ENCODE measurements at places on chromosomes 5 and 9. TPM values are rescaled to one million over a fixed set of nuclear protein-coding genes. Genes with fewer than 3 reads are reported as not detected.

DNA sequence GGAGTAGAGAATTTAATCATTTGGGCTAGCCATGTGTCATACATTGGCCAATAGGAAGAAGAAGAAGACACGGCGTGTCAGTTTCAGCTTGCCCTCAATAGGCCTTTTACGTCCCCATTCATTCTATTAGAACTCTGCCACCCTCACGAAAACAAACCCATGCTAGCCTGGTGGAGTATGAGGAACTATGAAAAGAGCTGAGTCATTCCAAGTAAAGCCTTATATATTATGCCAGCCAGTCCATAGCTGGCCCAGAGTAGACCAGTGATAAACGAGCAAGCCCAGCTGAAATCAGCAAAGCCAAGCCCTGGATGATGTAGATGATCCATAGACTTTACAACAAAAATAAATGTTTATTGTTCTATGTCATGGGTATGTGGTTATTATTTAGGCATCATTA, 895.1 kb downstream of the TLE1 start:
- no peak overlapping the region for H3K27ac ChIP-seq
- no peak for DNase-seq
- no peak overlapping the region for H3K4me3 ChIP-seq
- H3K4me1 ChIP-seq = no peaks in the 10 kb centered on the region
- H3K36me3 ChIP-seq = no peaks in the 10 kb centered on the region
- no peaks in the 10 kb centered on the region for H3K27me3 ChIP-seq

DNA sequence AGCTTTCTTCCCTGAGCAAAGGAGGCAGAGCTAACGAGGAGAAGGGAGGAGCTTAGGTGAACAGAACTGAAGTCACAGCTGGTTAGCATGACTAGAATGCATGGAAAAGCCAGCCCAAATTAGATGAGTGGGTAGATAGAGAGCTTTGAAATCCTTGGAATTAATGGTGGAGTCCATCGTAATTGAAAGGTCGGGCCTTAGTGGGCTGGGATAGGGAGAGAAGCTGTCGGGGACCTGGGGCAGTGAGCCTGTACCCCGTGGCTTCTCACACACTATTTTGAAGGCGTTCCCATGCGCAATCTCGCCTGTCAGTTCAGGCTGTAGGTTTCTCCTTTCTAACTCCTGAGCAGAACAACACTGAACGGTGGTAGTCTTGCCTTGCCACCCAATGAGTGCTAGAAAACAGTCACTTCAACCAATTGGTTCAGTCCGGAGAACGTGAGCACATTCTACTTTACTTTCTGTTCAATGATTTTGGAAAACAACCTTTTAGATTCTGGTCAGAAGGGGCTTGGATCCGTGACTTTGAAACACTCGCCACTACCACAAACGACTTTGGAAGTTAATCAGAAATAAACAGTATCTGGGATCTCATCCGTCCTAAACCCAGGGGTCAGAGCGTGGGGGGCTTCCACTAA, 655 bp upstream of the RAI14 start:
- no peaks in the 10 kb centered on the region for H3K36me3 ChIP-seq
- peaks cover 6% of the 10 kb centered on the region for H3K4me1 ChIP-seq
- DNase-seq = peak; percentile 62

- no peak overlapping the region for H3K27ac ChIP-seq
- H3K4me3 ChIP-seq = no peak overlapping the region
- H3K36me3 ChIP-seq = no peaks in the 10 kb centered on the region
- no peaks in the 10 kb centered on the region for H3K4me1 ChIP-seq
- no peak for DNase-seq
Observed at GRCh38 chr9:126642839-126643238, 29.1 kb downstream of the LMX1B start.

MARVELD2 gene
- 51.0 TPM for total RNA-seq

GRCh38 chr9:127525401-127526188, 74.3 kb downstream of the LRSAM1 start:
- no peak for DNase-seq
- H3K36me3 ChIP-seq = peaks cover 37% of the 10 kb centered on the region
- no peaks in the 10 kb centered on the region for H3K27me3 ChIP-seq
- no peak overlapping the region for H3K4me3 ChIP-seq

IRX1 gene
- not detected for total RNA-seq

DNA sequence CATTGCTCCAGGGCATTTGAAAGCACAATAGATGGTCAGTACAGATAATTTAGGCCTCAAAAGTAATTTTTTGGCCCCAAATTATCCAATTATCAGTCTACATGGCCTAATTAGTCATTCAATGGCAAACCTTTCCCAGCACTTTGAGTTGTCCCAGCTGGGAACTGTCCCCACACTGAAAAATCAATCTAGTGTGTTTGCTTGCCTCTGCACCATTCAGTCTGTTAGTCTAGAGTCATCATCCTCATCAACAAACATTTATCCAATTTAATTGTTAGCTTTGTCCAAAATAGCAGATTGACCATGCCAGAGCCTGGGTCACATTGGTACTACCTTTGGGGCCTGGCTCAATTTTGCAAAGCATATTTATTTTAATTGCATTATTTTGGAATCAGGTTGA, 13.9 kb downstream of the NR4A3 start:
- peaks cover 8% of the 10 kb centered on the region for H3K27me3 ChIP-seq
- no peak for DNase-seq
- no peaks in the 10 kb centered on the region for H3K36me3 ChIP-seq

GRCh38 chr5:169656125-169656901, 19.2 kb downstream of the DOCK2 start:
- no peaks in the 10 kb centered on the region for H3K36me3 ChIP-seq
- no peak overlapping the region for H3K4me3 ChIP-seq
- H3K4me1 ChIP-seq = no peaks in the 10 kb centered on the region
- DNase-seq = no peak
- H3K27ac ChIP-seq = no peak overlapping the region
- no peaks in the 10 kb centered on the region for H3K27me3 ChIP-seq

FOXD4 gene
- total RNA-seq = not detected

GRCh38 chr5:166499447-166500240, 1791.8 kb upstream of the WWC1 start:
- no peaks in the 10 kb centered on the region for H3K4me1 ChIP-seq
- no peak overlapping the region for H3K27ac ChIP-seq
- no peak overlapping the region for H3K4me3 ChIP-seq
- no peaks in the 10 kb centered on the region for H3K27me3 ChIP-seq

- no peak overlapping the region for H3K4me3 ChIP-seq
- no peaks in the 10 kb centered on the region for H3K36me3 ChIP-seq
- no peak overlapping the region for H3K27ac ChIP-seq
- no peaks in the 10 kb centered on the region for H3K4me1 ChIP-seq
- no peak for DNase-seq
- no peaks in the 10 kb centered on the region for H3K27me3 ChIP-seq
Observed at GRCh38 chr5:1734908-1735289, 64.7 kb downstream of the MRPL36 start.

DNA sequence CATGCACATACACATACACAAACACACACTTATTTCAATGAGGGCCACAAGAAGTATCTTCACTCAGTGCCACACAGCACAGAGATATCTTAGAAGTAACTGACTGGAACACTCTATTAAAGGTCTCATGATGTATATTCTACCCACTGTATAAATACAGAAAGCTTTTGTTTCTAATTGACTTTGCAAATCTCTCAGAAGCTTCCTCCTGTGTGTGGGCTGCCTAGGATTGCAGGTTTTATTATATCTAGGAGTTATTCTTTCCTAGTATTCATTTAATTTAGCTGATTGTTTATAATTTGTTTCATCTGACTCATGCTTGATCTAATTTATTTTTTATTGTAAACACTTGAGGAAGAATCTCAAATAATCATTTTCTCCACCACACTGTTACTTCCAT, 262.4 kb upstream of the ACTBL2 start:
- no peak overlapping the region for H3K4me3 ChIP-seq
- H3K27ac ChIP-seq = no peak overlapping the region
- no peaks in the 10 kb centered on the region for H3K36me3 ChIP-seq
- DNase-seq = no peak
- no peaks in the 10 kb centered on the region for H3K27me3 ChIP-seq
- H3K4me1 ChIP-seq = no peaks in the 10 kb centered on the region

CDH10 gene
- 0.07 TPM for total RNA-seq

INIP gene
- 26.1 TPM for total RNA-seq

DNA sequence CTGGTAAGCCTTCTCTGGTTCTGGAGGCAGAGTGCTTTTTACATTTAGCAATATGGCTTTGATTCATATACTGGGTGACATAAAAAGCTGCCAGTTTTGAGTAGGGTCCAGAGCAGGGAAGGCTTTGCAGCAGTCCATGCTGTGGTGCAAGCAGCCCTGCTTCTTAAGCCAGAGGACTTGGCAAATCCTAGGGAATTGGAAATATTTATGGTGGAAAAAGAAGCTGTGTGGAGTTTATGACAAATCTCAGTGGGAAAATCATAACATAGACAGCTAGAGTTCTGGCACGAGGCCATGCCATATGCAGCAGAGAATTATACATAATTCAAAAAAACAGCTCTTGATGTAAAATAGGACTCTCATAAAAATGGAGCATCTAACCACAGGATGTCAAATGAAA, 536.4 kb downstream of the RASEF start:
- H3K4me3 ChIP-seq = no peak overlapping the region
- no peak for DNase-seq
- no peak overlapping the region for H3K27ac ChIP-seq
- no peaks in the 10 kb centered on the region for H3K27me3 ChIP-seq
- no peaks in the 10 kb centered on the region for H3K4me1 ChIP-seq

GRCh38 chr9:69542942-69543704, 129.0 kb downstream of the APBA1 start:
- no peaks in the 10 kb centered on the region for H3K27me3 ChIP-seq
- H3K36me3 ChIP-seq = no peaks in the 10 kb centered on the region
- H3K4me1 ChIP-seq = no peaks in the 10 kb centered on the region

DNA sequence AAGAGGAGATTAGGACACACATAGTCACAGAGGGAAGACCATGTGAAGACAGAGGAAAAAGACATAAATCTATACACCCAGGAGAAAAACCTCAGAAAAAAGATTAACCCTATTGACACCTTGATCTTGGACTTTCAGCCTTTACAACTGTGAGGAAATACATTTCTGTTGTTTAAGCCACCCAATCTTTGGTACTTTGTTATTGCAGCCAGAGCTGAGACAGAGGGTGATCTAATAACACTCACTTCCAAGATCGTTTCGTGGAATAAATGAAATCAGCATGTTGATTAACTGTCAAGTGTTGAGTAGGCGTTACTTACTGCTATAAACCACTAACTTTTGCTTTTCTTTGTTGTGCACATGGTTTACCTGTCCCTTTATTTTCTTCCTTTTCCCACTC, 361.2 kb upstream of the RIOK2 start:
- no peak overlapping the region for H3K27ac ChIP-seq
- H3K27me3 ChIP-seq = no peaks in the 10 kb centered on the region
- no peaks in the 10 kb centered on the region for H3K4me1 ChIP-seq
- no peaks in the 10 kb centered on the region for H3K36me3 ChIP-seq
- H3K4me3 ChIP-seq = no peak overlapping the region

SLC36A3 gene
- total RNA-seq = not detected

DND1 gene
- total RNA-seq = 0.89 TPM

- H3K27me3 ChIP-seq = no peaks in the 10 kb centered on the region
- H3K4me1 ChIP-seq = no peaks in the 10 kb centered on the region
- no peak overlapping the region for H3K4me3 ChIP-seq
- no peaks in the 10 kb centered on the region for H3K36me3 ChIP-seq
Observed at GRCh38 chr5:124206540-124206939, 539.9 kb downstream of the ZNF608 start.

ZNF354B gene
- 7.5 TPM for total RNA-seq

DNA sequence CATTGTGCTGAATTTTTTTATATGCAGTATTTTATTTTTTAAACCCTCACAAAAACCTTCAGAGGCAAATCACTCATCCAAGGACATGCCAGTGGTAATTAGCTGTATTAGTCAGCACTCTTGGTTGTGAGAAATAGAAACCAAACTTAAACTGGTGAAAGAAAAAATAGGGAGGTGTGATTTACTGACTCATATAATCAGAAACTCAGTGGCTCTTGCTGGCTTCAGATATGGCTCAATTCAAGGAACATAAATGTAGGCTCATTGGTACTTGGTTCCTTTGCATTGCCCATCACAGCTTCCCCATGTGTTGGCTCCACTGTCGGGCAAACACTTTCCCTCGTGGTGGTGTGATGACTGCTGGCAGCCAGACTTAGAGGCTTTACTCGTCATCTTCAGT, 497.2 kb downstream of the MAT2B start:
- H3K4me3 ChIP-seq = no peak overlapping the region
- no peaks in the 10 kb centered on the region for H3K36me3 ChIP-seq
- H3K27me3 ChIP-seq = no peaks in the 10 kb centered on the region
- no peaks in the 10 kb centered on the region for H3K4me1 ChIP-seq
- no peak for DNase-seq
- H3K27ac ChIP-seq = no peak overlapping the region

DNA sequence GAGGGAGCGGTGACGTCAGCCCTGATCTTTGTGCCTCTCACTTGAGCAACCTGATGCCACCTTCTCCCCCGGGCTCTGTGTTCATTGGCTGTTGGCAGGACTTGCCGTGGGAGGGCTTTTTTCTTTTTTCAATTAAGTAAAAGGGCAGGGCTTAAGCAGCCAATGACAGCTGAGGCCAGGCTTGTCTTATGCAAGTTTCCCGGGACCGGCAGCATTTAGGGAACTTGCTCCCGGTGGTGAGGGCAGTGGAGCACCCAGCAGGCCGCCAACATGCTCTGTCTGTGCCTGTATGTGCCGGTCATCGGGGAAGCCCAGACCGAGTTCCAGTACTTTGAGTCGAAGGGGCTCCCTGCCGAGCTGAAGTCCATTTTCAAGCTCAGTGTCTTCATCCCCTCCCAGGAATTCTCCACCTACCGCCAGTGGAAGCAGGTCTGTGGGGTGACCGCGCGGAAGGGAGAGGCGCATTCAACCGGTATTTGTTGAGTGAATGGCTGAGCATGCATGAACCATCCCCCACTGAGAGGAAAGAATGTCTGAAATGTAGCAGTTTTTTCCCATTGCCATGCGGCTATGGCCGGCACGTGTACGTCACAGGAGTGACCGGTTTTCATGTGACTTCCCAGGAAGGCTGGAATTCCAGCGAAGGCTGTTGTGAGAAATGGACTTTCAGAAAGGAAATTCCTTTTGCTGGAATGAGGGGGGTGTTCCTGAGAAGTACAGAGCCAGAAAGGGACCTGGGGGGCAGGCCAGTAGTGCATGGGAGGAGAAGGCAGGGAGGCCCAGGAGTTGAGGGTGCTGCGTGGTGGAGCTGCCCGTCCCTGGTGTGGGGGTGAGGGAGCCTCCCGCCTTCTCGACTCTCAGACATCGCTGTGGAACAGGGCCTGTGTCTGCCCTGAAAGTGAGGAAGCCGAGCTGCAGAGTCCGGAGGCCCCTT, 29.0 kb downstream of the PTGES2 start:
- peak overlapping the region; percentile 87 for H3K27ac ChIP-seq
- peak overlapping the region; percentile 40 for H3K4me3 ChIP-seq
- DNase-seq = peak; percentile 96
- H3K36me3 ChIP-seq = peaks cover 9% of the 10 kb centered on the region

- no peaks in the 10 kb centered on the region for H3K36me3 ChIP-seq
- no peaks in the 10 kb centered on the region for H3K4me1 ChIP-seq
- no peaks in the 10 kb centered on the region for H3K27me3 ChIP-seq
- no peak overlapping the region for H3K27ac ChIP-seq
- H3K4me3 ChIP-seq = no peak overlapping the region
Observed at GRCh38 chr9:138072161-138072842, 194.7 kb downstream of the CACNA1B start.

PTPN3 gene
- 26.7 TPM for total RNA-seq

ADGRD2 gene
- not detected for total RNA-seq

Measured in colonic mucosa (tissue), 4 donors.